ENCODE measurements at places on chromosomes 6 and 20.

- H3K36me3 ChIP-seq: peaks cover 15% of the 10 kb centered on the region
- H3K4me1 ChIP-seq: no peaks in the 10 kb centered on the region
- no peak for DNase-seq
- no peaks in the 10 kb centered on the region for H3K27me3 ChIP-seq
Measured at GRCh38 chr20:25276533-25277050, 28.7 kb downstream of the PYGB start.

DNA sequence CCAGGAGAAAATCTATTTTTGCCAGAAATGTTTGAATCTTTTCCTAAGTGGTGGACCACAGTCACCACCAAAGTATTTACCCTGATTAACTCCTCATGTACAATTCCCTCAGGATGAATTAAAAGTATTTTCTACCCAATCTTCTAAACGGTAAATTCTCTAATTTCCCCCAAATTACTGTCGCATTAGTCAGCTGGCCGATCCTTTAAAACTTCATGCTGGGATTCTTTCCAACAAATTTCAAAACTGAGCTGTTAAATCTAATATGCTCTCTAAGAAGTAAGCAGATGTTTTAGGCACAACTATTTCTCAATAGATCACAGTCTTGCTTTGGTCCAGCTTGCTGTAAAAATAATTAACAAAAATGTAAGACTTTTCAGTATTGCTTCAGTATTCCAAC, 447.2 kb downstream of the FRK start:
- H3K4me1 ChIP-seq: no peaks in the 10 kb centered on the region
- no peak overlapping the region for H3K4me3 ChIP-seq
- no peak for DNase-seq
- H3K27me3 ChIP-seq: peaks cover 9% of the 10 kb centered on the region

DNA sequence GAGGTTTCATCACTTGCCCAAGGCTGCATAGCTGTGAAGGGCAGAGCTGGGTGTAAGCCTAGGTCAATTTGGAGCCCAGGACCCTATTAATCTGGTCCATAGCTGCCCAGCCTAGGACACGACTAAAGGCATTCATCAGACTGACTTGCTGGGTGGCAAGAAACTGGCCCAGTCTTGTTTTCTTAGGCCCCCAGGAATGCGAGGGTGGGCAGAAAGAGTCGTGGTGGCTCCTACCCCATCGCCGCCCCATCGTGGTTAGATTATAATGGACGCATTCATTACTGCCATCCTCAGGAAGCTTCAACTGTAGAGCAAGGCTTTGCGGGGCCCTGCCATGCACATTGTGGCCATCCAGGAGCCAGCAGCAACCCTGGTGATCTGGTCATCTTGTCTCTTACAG, 16.1 kb downstream of the DYNLRB1 start:
- peaks cover 5% of the 10 kb centered on the region for H3K4me1 ChIP-seq
- peaks cover 55% of the 10 kb centered on the region for H3K36me3 ChIP-seq

DNA sequence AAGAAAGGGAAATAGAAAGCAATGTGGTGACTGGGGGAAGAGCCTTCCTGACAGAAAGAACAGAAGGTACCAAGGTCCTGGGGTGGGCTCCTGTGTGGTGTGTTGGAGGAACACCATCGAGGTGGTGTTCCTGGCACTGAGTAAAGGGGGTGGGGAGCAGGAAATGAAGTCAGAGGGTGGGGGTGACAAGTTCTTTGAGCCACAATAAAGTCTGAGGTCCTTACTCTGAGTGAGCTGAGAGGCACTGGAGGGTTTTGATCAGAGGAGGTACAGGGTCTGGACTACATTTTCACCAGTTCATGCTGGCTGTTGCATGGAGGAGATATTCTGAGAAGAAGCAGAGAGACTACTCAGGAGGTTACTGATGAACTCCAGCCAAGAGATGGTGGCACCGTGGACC, 198.2 kb downstream of the GMPR start:
- no peaks in the 10 kb centered on the region for H3K4me1 ChIP-seq
- no peak for DNase-seq
- H3K27me3 ChIP-seq: peaks cover 3% of the 10 kb centered on the region
- H3K4me3 ChIP-seq: no peak overlapping the region
- H3K36me3 ChIP-seq: no peaks in the 10 kb centered on the region
- H3K27ac ChIP-seq: peak overlapping the region; percentile 8

DNA sequence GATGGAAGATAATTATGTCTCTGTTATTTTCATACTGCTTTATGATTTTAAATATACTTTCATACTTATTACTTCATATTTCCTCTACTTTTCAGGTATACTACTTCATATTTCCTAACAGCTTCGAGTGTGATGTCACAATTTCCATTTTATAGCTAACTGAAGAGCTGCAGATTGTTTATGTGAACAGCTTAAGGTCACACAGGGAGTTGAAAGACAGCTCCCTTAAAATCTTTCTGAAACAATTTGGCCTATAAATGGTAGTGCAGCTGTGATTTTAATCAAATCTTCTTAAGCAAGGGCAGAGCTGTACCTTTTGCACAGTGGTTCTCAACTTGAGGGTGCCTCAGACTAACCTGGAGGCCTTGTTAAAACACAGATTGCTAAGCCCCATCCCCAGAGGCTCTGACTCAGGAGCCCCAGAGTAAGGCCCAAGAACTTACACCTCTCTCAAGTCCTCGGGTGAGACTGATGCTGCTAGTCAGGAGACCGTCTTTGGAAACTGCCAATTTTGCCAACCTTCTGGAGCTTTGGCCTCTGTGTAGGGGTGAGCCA, 347.0 kb upstream of the HSF2 start:
- peaks cover 5% of the 10 kb centered on the region for H3K4me1 ChIP-seq
- H3K27me3 ChIP-seq: peaks cover 6% of the 10 kb centered on the region
- no peak overlapping the region for H3K27ac ChIP-seq
